ENCODE measurements at places on chromosomes 7 and 10.

DNA sequence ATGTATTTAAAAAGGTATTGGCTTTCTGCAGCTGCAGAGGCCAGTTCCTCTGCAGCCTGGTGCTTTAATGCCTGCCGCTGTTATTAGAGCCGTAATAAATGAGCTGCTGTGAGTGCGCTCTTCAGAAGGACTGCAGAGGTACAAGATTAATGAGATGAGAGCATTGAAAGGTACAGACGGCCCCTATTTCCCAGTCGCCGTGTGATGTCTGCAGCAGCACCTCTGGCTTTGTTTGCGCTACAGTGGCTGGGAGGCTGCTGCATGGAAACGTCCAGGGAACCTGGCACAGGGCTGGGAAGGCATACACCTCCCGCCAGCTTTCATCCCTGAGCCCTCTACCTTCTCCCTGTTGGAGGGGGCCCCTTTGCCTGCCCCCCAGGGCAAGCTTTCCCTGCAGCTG lies 383.8 kb upstream of the ZMIZ1 start:
- no peak for DNase-seq

DNA sequence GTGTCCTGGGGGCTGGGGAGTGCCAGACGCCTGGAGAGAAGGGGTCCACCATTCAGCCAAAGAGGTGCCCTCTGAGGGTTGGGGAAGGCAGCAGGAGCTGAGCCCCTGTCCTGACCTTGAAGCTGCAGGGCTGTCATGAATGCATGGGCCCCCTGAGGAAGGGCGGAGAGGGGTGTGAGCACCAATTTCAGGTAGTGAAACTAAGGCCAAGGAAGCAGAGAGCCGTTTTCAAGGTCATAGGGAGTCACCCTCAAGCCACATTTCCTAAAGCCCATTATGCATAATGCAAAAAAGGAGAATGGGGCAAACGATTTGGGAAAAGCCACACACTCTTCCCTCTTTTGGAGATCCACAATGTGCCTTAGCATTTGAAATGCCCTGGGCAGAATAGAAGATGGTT lies 37.2 kb downstream of the FIGNL1 start:
- no peak for DNase-seq

DNA sequence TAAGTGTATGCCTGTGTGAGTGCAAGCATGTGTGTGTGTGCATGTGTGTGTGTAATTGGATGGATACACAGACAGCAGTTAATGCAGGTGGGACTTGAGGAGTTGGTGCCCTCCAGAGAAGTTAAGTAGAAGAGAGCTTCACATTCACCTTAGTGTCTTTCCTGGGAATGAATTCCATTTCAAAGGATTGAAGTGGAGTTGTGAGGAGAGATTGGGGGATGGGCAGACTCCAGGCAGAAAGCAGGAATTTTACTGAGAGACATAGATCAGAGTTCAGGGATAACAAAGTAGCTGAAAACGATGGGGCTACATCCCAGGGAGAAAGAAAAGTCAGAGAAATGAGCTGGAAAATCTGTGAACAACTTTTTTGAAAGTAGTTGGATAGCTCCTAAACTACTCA lies 464.4 kb downstream of the TCERG1L start:
- no peak for DNase-seq

DNA sequence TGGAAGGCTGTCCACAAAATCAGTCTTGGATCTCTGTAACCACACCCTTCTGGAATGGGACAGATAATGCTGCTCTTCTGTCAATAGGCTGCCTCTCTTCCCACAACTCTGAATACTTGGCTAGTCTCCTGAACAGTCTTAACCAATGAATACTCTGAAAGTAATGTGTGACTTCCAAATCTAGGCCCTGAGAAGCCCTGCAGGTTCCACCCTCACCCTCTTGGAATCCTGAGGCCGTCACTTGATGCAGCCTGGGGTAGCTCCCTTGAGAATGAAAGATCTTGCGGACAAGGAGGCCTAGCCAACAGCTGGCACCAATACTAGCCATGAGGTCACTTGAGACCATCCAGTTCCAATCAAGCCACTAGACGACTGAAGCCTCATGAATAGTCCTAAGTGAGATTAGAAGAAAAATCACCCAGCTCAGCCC lies 109.2 kb downstream of the ARHGAP12 start:
- DNase-seq, result no peak

DNA sequence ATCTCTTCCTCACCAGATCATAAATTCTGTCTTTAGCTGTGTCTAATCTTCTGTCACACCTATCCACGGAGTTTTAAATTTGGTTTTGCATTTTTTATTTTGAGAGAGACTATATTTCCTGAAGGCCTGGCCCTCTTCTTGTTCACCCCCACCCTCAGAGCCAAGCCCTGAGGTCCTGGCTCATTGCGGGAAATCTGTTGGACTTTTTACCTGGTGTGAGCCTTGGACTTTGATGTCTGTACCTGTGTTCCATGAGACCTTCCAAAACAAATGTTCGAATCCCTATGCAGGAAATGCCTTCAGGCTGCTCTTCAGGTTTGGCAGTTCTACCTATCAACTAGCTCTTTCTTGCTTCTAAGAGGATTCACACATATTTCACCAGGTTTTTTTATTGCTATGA lies 175.2 kb upstream of the GRB10 start:
- no peak for DNase-seq

DNA sequence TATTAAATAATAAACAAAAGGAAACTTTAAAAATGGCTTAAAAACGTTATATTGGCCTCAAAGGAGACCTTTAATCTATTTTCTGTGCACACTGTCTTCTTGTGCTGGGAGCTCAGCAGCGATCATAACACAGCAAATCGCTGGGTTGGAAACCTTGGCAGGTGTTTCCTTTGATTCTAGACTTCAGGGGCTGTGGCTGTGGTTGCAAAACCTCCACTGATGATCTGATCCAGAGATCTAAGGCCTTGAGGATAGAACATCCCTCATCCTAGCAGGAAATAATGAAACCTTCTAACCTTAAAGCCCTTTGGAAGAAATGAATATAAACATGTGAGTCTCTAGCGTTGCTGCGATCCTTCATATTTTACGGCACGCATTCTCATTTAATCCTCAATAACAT lies 29.8 kb downstream of the CDHR3 start:
- DNase-seq, result no peak

- no peak for DNase-seq
Measured at GRCh38 chr7:41445946-41446345, 256.9 kb downstream of the INHBA start.

GRCh38 chr7:92953657-92954056 lies 117.3 kb upstream of the CDK6 start:
- no peak for DNase-seq

GRCh38 chr10:97180986-97181385 lies 4.8 kb downstream of the SLIT1 start:
- no peak for DNase-seq

GRCh38 chr7:1040790-1041189 lies 3.6 kb upstream of the GPR146 start:
- no peak for DNase-seq

DNA sequence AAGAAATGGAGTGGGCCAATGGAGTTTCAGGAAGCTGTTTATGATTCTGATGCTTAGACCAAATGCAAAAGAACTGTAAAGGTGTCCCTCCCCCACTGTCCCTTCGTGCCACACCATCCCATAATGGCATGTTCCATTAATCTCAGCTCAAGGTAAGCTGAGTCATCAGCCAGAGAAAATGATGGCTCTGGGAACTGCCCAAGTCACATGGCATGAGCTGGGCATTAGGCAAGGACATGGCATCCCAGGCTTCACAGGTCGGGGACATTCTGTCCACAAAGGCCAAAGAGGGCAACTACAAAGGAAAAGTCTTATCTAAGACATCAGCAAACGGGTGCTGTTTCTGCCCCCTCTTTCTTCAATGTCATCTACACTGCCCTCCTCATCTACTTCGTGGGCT lies 44.9 kb downstream of the DLG5 start:
- no peak for DNase-seq

DNA sequence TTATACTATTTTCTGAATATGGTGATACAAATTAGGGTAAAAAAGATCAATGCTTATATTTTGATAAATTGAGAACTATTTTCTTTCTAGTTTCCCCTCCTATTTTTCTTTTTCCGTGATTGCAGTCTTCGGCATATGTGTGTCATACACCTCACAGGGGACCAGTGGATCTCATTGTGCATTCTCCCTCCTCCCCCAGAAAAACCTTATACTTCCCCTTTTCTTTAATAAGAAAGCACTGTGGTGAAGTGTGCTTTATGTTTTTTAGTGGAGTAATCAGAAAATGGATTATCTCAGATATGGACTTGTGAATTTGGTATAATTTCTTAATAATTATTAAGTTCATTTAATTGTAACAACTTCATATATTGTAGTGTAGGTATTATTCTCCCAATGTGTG lies 72.8 kb downstream of the BICC1 start:
- DNase-seq, result no peak

DNA sequence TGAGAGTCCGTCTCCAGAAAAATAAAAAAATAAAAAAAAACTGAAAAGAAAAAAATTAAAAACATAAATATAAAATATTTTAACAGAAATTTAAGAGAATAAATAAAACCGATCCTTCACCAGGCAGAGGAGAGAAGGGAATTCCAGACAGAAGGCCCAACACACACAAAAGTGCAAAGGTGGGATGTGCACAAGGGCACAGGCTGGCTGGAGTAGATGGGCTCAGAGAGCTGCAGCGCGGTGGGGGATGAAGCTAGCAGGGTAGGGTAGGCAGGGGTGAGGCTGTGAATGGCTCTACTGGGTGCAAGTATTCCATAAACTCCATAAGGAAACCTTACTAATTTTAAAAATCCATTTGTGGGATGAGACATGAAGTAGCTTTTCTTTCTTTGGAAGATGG lies 15.7 kb upstream of the ARPC1A start:
- no peak for DNase-seq

GRCh38 chr7:123865517-123866117 lies 20.6 kb downstream of the HYAL4 start:
- DNase-seq, result peak; percentile 14

DNA sequence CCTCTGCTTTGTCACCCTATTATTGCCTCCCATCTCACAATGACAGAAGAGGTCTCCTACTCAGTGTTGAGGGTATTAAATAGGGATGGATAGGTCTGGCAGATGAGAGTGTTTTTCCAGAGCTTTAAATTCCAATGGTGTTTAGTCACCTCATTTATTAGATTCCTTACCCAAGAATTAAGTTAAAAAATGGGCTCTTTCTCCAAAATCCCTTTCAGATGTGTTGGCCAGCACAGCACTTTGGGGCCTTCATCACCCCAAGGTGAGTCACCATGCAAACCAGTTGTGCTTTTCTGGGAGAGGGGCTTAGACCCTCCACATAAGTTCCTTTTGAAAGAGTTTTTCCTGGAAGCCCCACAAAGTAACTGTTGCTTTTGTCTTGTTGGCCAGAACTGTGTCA lies 78.4 kb downstream of the CYP26A1 start:
- no peak for DNase-seq

GRCh38 chr10:34003561-34003960 lies 669.1 kb upstream of the NRP1 start:
- no peak for DNase-seq

DNA sequence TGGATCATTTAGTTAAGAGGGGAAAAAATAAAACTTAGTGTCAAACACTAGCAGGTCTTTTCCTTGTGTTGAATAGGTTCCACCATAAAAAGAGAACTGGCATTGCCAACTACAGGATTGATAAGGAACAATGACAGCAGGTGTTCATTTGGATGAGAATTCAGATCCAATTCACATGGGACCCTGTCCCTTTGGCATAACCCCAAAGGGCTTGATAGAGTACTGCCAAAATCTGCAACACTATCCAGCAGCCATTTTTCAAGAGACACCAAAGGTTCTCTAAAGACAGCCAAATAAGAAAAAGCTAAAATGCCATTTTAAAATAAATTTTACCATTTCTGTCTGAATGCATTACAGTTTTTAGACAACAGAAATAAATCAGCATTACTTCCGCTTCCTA lies 422.3 kb downstream of the DGKB start:
- DNase-seq, result no peak

DNA sequence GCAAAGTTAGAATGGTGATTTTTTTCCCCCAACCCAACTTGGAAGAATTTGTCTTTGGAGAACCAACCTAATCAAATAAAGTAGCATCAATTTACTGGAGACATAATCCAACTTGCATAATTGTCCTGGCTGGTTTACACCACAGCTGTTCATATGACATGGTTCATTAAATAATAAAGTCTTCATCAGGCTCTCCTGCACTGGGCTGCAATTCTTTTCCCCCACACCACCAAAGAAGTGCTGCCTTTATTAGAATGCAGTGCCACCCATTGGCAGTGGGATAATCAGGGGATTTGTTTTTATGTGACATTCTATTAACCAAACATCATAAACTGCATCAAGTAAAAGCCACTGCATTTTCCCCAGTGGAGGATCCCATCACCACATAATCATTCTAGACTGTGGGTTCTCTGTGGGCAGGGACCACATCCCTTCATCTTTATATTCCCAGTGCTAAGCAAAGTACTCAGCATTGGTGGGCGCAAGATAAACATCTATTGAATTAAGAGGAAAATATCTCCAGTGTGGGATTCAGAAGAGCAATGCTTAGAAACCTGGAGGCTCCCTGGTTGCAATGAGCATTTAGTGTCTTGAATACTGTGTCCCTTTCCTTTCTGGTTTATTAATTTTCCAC lies 322.0 kb downstream of the KCNMA1 start:
- DNase-seq, result no peak

- DNase-seq, result no peak
Measured at GRCh38 chr7:135812148-135812547, 63.5 kb upstream of the FAM180A start.

- no peak for DNase-seq
Measured at GRCh38 chr10:108060246-108060645, 895.7 kb upstream of the SORCS1 start.

GRCh38 chr10:69464801-69465401 lies 13.6 kb downstream of the TSPAN15 start:
- DNase-seq, result no peak

DNA sequence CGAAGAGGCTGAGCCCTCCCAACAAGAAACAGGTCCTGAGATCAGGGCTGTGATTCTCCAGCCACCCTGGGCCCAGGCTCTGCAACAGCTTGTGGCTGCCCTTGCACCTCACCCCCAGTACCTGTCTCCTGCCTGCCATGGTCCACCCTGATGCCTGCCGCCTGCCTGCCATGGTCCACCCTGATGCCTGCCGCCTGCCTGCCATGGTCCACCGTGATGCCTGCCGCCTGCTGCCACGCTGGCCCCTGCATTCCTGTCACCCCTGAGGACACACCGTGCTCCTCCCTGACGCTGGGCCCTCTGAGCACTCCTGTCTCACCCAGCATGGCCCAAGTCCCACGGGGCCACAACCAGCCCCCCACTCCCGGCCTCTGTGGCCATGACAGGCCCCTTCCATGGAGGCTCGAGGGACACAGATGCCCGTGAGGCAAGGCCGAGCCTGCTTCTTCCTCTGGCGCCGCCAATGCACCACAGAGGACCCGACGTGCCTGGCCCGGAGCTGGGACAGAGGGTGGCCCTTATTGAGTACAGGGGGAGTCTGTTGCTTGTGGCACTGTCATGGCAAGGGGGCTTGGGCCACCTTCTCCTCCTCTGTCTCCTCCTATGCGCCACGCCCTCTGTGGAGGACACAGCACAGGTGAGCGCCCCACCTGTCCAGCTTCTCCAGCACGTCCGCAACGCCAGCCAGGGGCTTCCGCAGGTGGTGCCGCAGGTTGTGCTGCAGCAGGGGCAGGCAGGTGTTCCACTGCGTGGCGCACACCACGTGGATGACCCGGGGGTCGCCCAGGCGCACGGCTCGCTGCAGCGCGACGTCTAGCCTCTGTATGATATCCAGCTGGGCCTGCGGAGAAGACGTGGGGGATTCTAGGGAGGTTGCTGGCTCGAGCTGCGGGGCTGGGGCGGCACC lies 18.1 kb downstream of the CFAP46 start:
- no peak for DNase-seq

- DNase-seq, result no peak
Measured at GRCh38 chr10:34679177-34679576, 135.9 kb downstream of the PARD3 start.

All from GM06990 (cell line).